Testis (tissue), 5 donors: ENCODE measurements at places on chromosomes 13 and 19. TPM values are rescaled to one million over a fixed set of nuclear protein-coding genes. Genes with fewer than 3 reads are reported as not detected.

- no peak overlapping the region for H3K4me3 ChIP-seq
- H3K27ac ChIP-seq, result no peak overlapping the region
- no peak for DNase-seq
- no peaks in the 10 kb centered on the region for H3K36me3 ChIP-seq
- H3K27me3 ChIP-seq, result no peaks in the 10 kb centered on the region
These were observed 39.3 kb upstream of the KCTD4 start for GRCh38 chr13:45240143-45240542.

- no peaks in the 10 kb centered on the region for H3K27me3 ChIP-seq
- no peaks in the 10 kb centered on the region for H3K36me3 ChIP-seq
- no peak for DNase-seq
- H3K27ac ChIP-seq, result no peak overlapping the region
- no peak overlapping the region for H3K4me3 ChIP-seq
These were observed 17.2 kb upstream of the ZBTB7A start for GRCh38 chr19:4083677-4084546.

GRCh38 chr13:81493144-81493543 is 1152.2 kb upstream of the SPRY2 start:
- H3K27me3 ChIP-seq, result no peaks in the 10 kb centered on the region
- H3K4me1 ChIP-seq, result no peaks in the 10 kb centered on the region
- no peaks in the 10 kb centered on the region for H3K36me3 ChIP-seq
- no peak overlapping the region for H3K4me3 ChIP-seq
- H3K27ac ChIP-seq, result no peak overlapping the region
- DNase-seq, result no peak

GRCh38 chr19:10233946-10234345 is 2.8 kb upstream of the S1PR2 start:
- peaks cover 7% of the 10 kb centered on the region for H3K4me1 ChIP-seq
- H3K27ac ChIP-seq, result no peak overlapping the region
- no peaks in the 10 kb centered on the region for H3K36me3 ChIP-seq
- DNase-seq, result no peak

- H3K27me3 ChIP-seq, result no peaks in the 10 kb centered on the region
- no peak overlapping the region for H3K27ac ChIP-seq
- no peak overlapping the region for H3K4me3 ChIP-seq
- no peaks in the 10 kb centered on the region for H3K36me3 ChIP-seq
- no peaks in the 10 kb centered on the region for H3K4me1 ChIP-seq
- no peak for DNase-seq
These were observed 238.1 kb upstream of the SERP2 start for GRCh38 chr13:44135566-44135965.

- H3K4me1 ChIP-seq, result peaks cover 16% of the 10 kb centered on the region
- no peak for DNase-seq
- H3K4me3 ChIP-seq, result peak overlapping the region; percentile 42
- H3K27me3 ChIP-seq, result no peaks in the 10 kb centered on the region
- no peak overlapping the region for H3K27ac ChIP-seq
- H3K36me3 ChIP-seq, result no peaks in the 10 kb centered on the region
These were observed 461 bp upstream of the WASF3 start for GRCh38 chr13:26557051-26557392.

DNA sequence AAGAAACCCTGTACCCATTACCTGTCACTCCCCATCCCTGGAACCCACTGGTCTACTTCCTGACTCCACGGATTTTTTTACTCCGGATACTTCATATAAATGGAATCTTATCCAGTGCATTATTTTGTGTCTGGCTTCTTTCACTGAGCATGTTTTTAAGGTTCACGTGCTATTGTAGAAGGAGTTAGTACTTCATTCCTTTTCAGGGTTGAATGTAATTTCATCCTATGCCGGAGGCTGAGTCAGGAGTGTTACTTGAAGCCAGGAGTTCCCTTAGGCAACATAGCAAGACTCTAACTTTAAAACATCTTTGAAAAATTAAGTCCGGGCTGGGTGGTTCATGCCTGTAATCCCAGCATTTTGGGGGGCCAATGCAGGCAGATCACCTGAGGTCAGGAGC is 17.9 kb upstream of the ELAVL1 start:
- no peak overlapping the region for H3K4me3 ChIP-seq
- H3K27ac ChIP-seq, result no peak overlapping the region
- no peak for DNase-seq
- no peaks in the 10 kb centered on the region for H3K27me3 ChIP-seq
- H3K4me1 ChIP-seq, result no peaks in the 10 kb centered on the region
- no peaks in the 10 kb centered on the region for H3K36me3 ChIP-seq

DNA sequence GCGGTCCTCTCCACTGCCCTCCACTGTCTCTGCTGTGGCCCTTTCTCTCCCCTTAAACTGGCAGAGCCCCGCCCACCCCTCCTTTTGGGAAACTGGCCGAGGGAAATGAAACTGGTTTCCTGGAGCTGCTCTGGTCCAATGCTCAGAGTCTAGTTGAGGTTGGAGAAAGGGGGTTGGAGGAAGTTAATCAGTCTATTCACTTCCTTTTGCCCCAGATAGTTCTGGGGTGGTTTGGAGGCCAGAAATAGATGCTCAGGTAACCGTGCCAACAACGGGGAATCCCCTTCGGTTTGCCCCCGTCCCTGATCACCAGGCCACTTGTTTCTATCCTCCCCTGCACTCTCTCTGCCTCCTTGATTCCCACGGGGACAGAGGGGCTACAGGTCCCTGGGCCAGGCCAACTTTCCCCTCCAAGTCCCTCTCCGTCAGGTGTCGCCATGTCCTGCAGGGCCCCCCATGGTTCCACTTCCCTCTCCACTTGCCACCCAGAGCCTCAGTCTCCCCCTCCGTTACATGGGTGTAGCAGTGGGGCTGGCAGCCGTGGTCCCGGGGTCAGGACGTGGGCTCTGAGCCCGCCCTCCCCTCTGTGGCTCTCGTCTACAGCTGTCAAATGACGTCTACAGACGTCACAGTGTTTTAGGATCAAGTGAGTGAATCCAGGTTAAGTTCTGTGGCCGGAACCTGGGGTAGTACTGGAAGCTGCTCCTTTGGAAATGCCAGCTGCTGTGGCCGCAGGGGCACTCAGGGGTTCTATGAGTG is at the start of gene IL4I1:
Gene IL4I1 (minus strand): TSS at position 25 of the 759 bp plus-strand sequence. CDS start 727 bp downstream, outside the sequence.
- no peak for DNase-seq
- H3K36me3 ChIP-seq, result no peaks in the 10 kb centered on the region
- no peak within 1 kb of the TSS for H3K27ac ChIP-seq
- no peaks in the 10 kb centered on the region for H3K27me3 ChIP-seq
- H3K4me3 ChIP-seq, result no peak within 1 kb of the TSS
- H3K4me1 ChIP-seq, result no peaks in the 10 kb centered on the region

- H3K4me3 ChIP-seq, result no peak overlapping the region
- no peak overlapping the region for H3K27ac ChIP-seq
- peaks cover 6% of the 10 kb centered on the region for H3K4me1 ChIP-seq
- no peak for DNase-seq
- H3K27me3 ChIP-seq, result no peaks in the 10 kb centered on the region
These were observed 341.2 kb downstream of the MZT1 start for GRCh38 chr13:72386138-72386684.

- H3K4me1 ChIP-seq, result peaks cover 18% of the 10 kb centered on the region
- no peaks in the 10 kb centered on the region for H3K36me3 ChIP-seq
- peak overlapping the region; percentile 61 for H3K27ac ChIP-seq
- no peak for DNase-seq
These were observed 1.5 kb downstream of the ARID3A start for GRCh38 chr19:927351-927779.

DNA sequence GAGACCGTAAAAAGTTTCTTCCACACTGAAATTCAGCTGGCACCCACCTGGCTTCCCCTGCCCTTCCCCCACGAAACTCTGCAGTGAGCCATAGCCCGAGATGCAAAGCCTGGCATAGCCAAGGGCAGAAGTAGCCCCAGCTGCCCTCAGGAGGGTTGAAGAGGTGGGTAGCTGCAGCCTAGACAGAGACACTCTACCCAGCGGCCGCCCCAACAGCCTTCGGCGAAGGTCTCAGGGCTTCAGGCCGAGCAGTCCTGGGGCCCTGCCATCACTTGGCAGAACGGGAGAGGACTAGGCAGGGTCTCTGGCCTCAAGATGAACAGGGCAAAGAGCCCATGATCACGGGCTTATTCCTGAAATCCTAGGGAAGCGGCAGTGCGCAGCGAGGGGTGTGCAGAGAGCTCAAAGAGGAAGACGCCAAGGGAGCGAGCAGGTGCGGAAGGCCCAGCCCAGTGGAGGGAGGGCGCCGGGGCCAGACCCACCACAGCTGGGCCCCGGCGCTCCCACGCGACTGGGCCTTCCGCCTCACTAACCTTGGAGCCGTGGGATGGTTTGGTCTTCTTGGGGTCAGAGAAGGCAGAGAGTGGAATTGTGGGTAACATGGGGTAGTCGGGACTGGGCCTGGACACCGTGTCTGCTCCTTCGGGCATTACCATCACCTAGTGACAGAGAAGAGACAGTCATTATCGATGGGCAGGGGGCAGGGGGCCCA is 53.2 kb downstream of the MLLT1 start:
- no peaks in the 10 kb centered on the region for H3K27me3 ChIP-seq
- H3K4me1 ChIP-seq, result peaks cover 11% of the 10 kb centered on the region

- H3K4me1 ChIP-seq, result no peaks in the 10 kb centered on the region
- H3K27ac ChIP-seq, result no peak overlapping the region
- H3K4me3 ChIP-seq, result no peak overlapping the region
- H3K36me3 ChIP-seq, result no peaks in the 10 kb centered on the region
- H3K27me3 ChIP-seq, result no peaks in the 10 kb centered on the region
These were observed 194.0 kb downstream of the NDFIP2 start for GRCh38 chr13:79674765-79675515.

Gene LSR
- 195 TPM for total RNA-seq

Gene ABHD13
- 7.4 TPM for total RNA-seq

Gene ZSCAN5A
- total RNA-seq, result 55.3 TPM

Gene HCST
- total RNA-seq, result 3.5 TPM

Gene SHISA7
- 0.43 TPM for total RNA-seq

Gene PNMA8A
- 34.9 TPM for total RNA-seq

Gene SRRM5
- total RNA-seq, result 21.3 TPM

Gene PRODH2
- 0.99 TPM for total RNA-seq

Gene PLEKHA4
- total RNA-seq, result 22.3 TPM
